ENCODE measurements at places on chromosomes 5 and 9.

GRCh38 chr9:20512636-20513035 lies 109.7 kb downstream of the MLLT3 start:
- DNase-seq, result no peak

DNA sequence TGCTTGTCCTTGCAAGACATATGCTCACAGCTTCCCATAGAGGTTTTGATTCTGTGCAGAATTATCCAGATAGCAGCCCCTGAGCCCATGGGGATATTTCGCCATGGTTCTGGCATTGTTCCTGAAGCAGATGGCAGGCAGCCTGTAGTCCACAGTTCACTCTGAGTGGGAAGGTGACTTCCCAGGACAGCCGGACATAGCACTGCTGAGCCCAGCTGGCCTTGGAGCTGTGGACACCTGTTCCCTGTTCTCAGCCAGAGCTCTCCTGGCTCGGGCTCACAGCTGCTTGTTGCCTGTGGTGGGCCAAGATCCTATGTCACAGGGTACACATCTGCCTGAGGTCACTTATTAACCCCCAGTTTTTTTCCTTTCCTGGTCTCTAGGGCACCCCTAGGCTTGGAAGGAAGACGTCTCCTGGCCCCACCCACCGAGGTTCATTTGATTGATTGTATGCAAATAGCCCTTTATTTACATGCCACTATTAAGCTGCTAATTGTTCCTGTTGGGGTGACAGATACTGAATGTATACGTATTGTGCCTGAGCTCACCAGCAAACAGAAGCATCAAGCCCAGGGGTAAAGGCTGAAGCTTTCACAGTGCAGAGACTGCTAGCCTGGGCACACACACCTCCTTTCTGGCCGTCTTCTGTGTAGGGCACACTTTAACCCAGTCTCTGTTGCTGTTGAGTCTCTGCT lies 96.6 kb upstream of the DMRT1 start:
- peak; percentile 95 for DNase-seq

- no peak for DNase-seq
Measured at GRCh38 chr5:142107036-142107735, 1.4 kb upstream of the NDFIP1 start.

DNA sequence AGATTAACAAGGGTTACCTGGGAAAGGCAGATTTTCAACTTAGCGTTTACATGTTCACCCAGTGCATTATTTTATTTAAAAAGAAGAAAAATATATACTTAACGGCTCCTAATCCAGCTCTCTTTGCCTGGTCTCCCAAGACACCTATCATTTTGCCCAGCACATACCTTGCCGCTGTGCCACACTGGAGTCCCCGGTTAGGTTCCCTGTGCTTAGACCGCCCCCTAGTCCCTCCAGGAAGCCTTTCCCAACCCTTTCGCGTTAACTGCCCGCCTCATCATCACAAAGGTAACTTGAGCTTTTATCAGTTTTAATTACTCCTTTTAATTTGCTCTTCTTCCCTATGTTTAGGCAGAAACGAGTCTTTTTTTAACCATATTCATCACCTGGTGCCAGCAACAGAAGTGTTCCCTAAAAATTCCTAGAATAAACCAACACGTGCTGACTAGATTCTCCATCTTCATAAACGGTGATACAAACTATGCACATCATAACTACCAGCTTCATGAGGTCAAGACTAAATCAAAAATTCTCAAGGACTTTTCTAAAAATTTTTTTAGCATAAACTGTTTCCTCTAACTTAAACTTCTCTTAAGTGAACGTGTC lies 19.7 kb downstream of the DNAJA1 start:
- peak; percentile 73 for DNase-seq

DNA sequence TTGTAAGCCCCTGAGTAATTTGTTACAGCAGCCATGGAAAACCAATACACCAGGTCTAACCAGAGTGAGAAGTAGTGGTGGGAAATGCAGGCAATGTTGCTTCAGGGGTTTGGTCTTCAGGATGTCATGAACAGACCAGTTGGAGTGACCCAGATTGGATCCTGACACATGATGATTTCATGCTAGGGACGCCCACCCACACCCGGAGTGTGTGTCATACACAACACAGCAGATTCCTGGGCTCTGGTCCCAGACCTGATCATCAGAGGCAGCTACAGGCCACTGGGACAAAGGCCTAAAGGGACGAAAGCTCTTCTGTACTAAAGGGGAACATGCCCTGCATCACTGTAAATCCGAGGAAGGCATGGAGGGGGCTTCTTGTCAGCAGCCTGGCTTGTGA lies 194.2 kb downstream of the NSG2 start:
- no peak for DNase-seq

DNA sequence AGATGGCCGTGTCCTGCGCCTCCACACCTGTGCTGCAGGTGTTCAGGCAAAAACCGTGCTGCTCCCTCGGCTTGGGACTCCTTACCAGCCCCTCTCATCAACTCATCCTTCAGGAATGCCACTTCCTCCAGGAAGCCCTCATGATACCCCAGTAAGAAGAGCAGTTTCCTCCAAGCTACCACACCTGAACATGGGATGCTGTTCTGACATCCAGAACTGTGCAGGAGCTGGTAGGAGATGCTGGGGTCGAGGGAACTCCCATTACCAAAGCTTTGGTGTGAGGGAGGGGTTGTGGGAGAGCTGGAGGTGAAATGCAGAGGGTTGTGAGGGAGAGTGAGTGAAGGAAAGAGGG lies 18.9 kb downstream of the CARD19 start:
- no peak for DNase-seq

DNA sequence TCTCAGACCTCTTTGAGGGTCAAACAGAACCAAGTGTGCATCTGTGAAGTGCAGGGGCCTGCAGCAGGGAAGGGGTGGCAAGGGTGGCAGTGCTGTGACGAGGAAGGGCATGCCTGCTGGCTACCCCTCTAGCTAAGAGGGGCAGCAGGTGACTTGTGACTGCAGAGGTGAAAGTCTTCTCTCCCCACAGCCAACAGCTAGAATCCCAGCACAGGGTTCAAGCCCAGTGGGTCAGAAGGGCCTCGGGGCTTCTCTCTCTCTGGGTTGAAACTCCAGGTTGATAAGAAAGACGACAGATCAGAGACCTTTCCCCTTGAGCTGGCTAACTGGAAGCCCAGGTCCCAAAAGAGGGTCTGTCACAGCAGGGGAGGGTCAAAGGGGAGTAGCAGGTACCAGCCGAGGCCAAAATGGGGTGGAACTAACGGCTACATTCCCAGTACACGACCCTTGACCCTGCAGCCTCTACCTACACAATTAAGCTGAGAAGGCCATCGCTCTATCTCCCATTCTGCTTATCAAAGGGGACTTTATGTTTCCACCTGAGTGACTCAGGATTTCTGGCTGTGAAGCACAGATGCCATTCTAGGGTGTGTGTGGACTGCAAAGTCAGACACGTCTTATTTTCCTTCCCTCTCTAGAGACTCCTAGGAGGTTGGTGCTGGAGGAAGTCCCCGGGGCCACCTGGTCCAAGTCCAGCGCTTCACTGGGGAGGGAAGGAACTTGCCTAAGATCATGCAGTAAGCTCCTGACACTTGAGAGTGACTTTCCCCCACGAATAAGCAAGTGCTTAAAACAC lies 14.6 kb downstream of the ANKS6 start:
- DNase-seq, result no peak

DNA sequence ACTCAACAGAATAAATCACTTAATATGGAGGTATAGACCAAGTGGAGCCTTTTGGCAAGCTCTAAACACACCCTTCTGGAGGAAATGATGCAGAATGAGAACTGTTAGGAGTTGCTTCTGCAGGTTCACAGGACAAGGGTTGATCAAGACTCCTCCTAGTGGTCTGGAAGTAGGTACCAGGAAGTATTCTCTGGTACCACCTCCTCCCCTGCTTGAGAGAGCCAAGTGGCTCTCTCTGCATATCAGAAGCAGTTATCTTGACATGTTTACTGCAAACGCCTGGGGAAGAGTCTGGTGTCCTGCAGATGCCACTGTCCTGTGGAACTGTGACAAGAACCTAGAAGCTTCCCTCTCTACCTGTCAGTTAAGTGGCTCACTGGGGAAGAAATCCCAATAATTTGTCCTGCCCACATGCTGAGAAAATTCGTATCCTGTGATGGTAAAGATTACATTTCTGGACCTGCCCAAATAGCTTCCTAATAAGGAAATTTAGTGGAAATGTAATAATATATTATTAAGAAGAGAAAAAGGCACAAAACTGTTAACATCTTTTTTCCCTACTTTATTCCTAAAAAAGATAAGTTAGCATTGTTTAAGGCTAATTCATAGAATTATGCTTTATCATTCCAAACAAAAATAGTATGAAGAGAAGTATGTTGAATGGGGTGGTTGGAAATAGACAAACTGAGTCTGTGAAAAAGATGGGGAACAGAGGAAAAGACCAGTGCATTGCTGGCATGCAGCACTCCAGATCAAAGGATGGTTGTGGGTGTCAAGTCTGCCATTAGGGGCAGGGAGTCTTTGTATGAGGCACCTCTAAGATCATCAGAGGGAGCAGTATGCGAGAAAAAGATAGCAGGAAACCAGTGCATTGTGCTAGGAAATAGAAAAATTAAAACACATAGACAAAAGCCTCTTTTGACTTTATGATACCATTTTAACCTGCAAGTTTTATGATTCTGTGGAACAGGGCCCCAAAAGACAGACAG lies 118.8 kb downstream of the CDC42SE2 start:
- peak; percentile 32 for DNase-seq
